Right ventricle myocardium inferior (tissue), 1 donor: ENCODE measurements at places on chromosomes 16 and 17.
A peak's percentile ranks its signal among the peaks of the same experiment; 100 is the strongest.

DNA sequence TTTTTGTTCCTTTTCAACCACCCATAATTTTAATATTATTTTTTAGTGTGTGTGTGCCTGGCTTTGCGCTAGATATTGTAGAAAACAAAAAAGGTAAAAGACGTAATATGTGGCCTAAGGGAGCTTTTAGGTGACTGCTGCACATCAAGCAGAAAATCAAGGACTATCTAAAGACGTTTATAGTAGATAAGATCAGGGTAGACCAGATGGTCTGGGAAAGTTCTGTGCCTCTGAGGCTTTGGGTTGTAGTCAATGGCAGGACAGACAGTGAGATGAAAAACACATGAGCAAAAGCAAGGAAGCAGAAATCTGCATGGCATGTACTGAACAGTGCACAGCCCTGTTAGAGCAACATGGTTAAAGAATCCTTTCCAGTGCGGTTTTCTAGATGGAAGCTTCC is 26.8 kb upstream of the ARHGAP23 start:
- DNase-seq: no peak

- no peak for DNase-seq
Observed at GRCh38 chr16:69364088-69364487, 12.5 kb upstream of the TMED6 start.

DNA sequence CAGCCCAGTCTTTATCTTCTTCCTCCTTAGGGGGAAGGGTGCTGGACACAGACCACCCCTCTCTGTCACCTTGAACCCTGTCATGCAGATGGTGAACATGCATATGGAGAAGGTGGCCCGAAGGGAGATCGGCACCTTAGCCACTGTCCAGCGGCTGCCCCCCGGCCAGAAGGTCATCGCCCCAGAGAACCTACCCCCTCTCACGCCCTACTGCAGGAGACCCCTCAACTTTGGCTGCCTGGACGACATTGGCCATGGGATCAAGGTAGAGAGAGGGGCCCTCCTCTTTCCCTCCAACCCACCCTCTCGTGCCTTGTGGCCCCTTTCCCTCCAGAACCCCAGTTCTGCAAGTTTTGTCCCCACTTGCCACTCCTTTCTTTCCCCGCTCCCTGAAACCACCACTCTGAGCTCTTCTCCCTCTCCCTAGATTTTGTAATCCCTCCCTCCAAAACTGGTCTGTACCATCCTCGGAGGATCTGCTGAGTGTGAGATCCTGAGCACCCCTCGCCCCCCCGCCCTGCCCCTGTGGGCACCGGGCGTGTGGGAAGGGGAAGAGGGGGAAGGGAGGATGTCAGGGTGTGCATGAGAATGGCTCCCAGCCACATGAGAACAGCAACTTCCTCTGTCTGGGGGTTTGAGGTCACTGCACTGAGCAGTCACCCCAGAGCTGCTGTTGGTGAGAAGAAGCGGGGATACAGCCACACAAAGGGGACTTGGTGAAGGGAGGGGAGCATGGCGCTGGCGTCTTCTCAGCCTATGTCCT is 7.3 kb downstream of the ABI3 start:
- peak; percentile 87 for DNase-seq

DNA sequence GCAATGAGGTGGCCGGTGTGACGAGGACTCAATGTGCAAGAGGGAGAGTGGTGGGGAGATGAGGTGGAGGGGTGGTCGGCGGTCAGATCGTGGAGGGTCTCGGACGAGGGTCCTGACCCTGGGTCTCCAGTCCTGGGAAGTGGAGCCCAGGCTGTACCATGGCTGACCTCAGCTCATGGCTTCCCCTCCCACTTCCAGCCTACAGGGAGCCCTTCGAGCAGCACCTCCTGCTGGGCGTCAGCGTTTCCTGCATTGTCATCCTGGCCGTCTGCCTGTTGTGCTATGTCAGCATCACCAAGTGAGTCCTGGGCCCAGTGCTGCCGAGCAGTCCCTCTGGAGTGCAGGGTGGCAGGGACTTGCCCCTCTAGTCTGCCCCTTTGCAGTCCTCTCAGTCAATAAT is 41.8 kb downstream of the IL4R start:
- no peak for DNase-seq

GRCh38 chr17:75147878-75148546 is 6.3 kb downstream of the JPT1 start:
- DNase-seq: no peak
